ENCODE measurements at places on chromosomes 2 and 18.

GRCh38 chr18:78693429-78693828 is 286.2 kb upstream of the SALL3 start:
- no peak for DNase-seq

- DNase-seq = no peak
Observed at GRCh38 chr2:29130295-29130694, 15.1 kb downstream of the CLIP4 start.

- DNase-seq = no peak
Observed at GRCh38 chr18:26656944-26657536, 108.7 kb upstream of the KCTD1 start.

DNA sequence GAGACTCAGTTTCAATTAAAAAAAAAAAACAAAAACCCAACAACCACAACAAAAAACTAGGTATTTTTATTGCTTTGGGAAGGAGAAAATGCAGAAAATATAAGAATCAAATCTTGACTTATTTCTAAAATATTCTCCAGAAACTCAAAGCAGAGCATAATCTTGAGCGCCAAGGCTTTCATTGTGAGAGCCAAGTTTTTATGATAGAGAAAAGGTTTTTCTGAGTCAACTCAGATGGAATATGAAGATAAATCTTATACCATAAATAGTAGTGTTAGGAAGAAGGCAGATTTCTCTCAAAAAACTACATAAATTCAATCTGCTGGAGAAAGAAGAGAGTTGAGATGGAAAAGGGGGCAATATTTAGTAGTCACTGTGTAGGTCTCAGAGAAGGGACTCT is 121.2 kb upstream of the OSR1 start:
- DNase-seq = no peak

- no peak for DNase-seq
Observed at GRCh38 chr2:96856776-96857666, 795 bp downstream of the ANKRD39 start.

DNA sequence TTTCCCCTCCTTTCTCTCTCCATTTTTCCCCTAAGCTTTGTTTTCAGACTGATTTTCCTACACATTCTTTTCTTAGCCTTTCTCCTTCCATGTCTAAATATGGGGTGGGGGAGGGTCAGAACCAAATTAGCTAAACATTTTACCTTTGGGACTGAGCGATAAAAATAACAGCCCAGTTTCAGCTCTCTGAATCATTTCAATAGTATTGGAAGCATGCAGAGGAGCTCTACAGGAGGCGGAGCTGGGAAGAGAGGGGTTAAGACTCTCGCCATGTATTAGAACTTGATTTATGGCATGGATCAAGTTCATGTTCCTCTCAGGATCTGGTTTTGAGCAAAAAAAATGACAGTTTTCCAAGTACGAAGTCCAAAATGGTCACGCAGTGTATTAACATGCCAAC is 109.1 kb downstream of the CPO start:
- no peak for DNase-seq

- DNase-seq = no peak
Observed at GRCh38 chr2:62010632-62011256, 105.3 kb downstream of the COMMD1 start.

DNA sequence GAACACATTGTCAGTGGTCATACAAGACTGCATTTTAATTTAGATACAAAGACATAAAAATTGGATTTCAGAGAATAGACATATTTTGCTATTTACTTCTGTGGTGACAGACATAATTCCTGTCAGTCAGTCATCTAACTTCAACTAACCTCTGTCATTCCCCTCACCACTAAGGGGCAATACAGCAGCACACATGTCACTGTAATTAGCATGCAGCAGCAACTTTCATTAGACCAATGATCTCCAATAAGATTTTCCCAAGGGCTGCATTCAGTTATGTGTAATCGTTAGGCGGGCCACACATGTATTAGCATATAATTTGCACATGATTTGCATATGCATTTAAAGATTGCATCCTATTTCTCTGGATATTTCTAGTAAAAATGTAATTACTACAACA is 624.5 kb downstream of the NR4A2 start:
- no peak for DNase-seq
